Right ventricle myocardium inferior (tissue), 1 donor: ENCODE measurements at places on chromosomes 11 and 22. TPM values are rescaled to one million over a fixed set of nuclear protein-coding genes. Genes with fewer than 3 reads are reported as not detected.

DNA sequence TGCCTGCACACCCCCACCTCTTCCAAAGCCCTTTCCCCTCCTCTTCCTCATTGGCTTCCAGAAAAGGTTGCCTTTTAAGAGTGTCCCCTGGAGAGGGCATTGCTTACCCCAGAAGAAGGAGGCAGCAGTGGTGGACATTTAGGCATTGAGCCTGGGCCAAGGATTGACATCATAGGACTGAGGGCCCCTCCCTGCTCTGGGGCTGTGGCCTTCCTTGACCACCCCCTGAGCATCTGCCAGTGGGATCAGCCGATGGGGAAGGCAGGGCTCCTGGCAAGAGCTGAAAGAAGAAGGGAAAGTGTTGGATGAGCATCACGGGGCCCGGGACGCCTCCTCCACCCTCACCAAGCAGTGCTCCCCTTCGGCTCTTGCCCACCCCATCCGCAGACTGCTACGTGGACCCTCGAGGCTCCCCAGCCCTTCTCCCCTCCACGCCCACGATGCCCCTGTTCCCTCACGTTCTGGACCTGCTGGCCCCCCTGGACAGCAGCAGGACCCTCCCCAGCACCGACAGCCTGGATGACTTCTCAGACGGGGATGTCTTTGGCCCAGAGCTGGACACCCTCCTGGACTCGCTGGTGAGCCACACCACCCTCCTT, 37.4 kb downstream of the ZC3H7B start:
- no peak for DNase-seq

DNA sequence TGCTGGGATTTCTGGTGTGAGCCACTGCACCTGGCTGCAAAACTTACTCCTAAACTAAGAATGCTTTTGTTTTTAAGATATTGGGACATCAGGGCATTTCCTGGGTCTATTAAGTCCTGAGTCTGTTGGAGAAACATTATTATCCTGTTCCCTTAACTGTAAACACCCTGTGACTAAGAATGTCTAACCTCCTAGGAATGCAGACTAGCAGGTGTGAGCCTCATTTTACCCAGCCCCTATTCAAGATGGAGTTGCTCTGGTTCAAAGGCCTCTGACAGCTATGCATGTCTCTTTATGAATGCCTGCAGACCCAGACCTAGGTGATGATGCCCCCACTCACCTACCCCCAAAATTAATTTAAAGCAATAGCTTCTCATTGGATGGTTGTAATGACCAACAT, 46.2 kb downstream of the DEPDC5 start:
- DNase-seq = no peak

KDM4E gene
- total RNA-seq = not detected

GSTT2B gene
- total RNA-seq = 4.6 TPM

GRCh38 chr11:20056950-20057943, 103.0 kb downstream of the DBX1 start:
- no peak for DNase-seq

DNA sequence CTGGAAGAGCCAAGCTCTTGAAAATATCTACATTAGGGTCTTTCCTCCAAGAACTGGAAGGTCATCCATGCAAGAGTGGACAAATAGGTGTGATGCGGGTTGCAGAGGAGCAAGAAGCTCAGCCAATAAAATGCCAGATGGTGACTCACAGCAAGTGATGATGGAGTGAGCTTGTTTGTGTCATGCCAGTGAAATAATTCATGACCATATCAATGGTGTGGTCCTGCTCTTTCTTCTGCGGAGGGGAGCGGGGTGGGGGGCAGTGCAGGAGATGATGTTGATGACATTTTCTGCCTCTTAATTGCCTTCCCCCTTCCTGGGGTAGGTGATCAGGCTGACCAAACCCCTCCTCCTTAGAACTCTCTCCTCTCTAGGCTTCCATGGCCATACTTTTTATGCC, 118.5 kb upstream of the TIMP3 start:
- no peak for DNase-seq

DNA sequence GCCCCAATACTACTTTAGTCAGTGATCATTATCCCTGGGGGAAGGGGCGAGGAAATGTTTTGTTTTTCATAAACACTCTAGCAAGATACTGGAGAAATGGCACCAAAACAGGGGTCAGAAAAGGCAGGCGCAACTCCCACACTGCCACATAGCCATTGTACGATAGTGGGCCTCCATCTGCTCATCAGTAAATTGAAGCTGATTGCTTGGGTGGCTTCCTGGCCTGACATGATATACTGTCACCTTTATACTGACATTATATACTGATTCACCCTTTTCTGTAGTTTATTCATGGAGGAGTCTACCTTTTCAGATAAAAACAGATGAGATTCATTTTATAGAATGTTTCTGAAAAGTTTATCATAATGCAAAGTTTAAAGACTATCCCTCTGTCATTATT, 51.6 kb upstream of the CCDC34 start:
- DNase-seq = no peak

DNA sequence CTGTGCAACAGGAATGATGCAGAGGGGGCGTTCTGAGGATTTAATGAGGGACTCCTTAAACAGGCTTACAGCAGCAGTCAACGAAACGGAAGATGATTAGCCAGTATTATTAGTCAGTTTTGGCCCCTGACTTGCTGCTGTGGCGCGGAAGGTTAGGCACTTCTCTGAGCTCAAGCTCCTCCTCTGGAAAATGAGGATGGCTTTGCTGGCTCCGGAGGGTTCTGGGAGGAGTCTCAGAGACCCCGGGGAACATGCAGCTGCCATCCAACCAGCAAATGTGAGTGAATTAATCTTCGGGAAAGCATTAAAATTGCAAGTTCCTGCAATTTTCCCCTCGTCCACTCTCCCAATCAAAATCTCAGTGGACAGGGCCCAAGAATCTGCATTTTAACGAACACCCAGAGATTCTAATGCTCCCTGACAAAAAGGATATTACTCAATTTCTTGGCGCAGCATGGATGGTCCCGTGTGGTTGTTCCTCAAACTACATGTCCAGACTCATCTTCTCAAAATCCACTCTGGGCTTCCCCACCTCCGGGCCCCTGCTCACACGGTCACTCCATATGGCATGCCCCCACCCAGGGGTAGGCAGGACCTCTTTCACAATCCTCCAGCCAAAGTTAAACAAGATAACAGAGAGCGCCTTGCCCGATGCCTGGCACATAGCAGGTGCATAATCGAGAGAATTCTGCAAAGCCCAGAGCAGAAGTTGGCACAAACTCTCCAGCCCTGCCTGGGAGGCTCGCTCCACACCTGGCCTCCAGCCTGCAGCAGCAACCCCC, 6.4 kb downstream of the ELFN2 start:
- no peak for DNase-seq

DNA sequence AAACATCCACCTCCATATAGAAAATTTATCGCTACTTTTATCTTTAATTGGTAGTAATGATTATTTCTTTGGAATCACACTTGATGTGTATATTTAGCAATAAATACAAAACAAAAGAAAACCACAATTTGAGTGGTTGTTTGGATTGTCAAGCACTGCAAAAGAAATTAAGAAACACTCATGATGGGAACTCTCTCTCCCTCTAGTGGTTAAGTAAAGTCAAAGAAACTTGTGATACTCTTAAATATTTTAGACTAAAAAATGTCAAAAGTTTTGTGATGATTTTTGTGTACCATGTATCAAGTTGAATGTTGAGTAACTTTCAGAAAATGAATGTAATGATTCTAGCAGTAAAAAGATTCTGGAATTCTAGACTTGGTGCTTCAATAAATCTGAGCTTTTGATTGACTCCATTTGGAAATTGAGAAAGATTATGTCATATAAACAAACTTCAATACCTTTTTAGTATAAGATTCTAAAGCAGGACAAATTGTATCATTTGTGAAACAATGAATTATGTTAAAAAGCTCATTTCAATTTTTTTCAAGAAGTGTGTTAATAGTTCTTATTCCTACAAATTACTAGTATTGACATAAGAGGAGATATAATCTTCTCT, 20.8 kb downstream of the MUC15 start:
- DNase-seq = no peak

DNA sequence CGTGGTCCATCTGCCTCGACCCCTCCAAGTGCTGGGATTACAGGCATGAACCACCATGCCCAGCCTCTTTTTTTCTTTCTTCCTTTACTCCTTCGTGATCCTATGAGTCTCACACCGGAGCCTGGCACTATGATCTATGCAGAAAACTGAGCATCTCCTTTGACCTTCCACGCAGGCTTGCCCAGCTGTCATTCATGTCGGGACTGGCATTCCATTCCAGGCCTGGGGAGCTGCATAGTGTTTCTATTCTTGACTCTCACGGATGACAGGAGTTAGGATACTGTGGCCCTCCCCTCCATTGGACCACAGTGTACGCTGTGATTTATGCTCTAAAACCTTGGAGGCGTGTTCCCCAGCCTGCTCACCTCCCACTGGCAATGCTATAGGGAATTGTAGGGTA, 611.8 kb downstream of the BRD1 start:
- DNase-seq = no peak

DNA sequence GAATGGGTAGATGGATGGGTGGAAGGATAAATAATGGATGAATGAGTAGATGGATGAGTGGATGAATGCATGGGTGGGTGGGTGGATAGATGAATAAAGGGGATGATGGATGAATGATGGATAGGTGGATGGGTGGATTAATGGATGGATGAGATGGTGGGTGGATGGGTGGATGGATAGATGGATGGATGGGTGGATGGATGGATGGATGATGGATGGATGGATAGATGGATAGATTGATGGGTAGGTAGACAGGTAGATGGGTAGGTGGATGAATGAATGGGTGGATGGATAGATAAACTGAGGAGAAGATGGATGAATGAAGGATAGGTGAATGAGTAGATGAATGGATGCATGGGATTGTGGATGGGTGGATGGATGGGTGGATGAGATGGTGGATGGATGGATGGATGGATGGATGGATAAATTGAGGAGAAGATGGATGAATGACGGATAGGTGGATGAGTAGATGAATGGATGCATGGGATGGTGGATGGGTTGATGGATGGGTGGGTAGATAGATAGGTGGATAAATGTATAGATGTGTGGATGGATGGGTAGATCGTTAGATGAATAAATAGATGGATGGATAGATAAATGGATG, 331.3 kb downstream of the MN1 start:
- DNase-seq = no peak

DNA sequence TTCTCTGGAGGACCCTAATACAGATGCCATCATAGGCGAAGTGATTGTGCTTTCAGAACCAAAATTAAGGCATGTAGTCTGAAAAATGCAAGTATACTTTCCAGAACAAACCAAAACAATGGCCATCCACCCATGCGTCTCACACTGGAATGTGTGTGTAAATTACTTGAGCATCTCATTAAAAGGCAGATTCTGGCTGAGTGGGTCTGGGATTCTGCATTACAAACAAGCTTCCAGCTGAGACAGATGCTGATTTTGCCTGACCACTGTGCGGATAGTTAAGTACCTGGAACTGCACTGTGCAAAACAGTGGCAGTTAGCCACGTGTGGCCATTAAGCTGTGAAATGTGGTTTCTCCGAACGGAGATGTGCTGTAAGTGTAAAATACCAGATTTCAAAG, 26.2 kb downstream of the RRP7A start:
- DNase-seq = no peak

APLNR gene
- 18.4 TPM for total RNA-seq

DNA sequence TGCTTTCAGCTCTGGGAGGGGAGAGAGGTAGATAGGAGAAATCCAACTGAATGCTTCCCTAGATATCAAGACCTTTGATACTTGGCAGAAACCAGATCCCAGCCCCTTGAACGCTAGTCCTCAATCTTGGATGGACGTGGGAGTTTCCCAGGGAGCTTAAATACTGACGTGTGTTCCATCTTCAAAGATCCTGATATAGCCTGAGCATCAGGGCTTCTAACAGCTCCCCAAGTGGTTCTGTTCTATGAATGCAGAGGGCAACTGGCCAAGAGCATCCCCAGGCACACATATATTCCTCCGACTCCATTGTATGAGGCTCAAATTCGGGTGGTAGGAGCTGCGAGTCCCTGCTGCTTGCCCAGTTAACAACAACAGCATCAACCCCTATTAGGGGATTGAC, 8.7 kb upstream of the ACCS start:
- DNase-seq = no peak

TTC28 gene
- total RNA-seq = 10.4 TPM

TRPC6 gene
- 0.19 TPM for total RNA-seq

GRCh38 chr11:2306452-2306823, 4.6 kb downstream of the TSPAN32 start:
- DNase-seq = peak; percentile 88

GRCh38 chr11:76161261-76161961, 44.9 kb downstream of the WNT11 start:
- DNase-seq = peak; percentile 70

DNA sequence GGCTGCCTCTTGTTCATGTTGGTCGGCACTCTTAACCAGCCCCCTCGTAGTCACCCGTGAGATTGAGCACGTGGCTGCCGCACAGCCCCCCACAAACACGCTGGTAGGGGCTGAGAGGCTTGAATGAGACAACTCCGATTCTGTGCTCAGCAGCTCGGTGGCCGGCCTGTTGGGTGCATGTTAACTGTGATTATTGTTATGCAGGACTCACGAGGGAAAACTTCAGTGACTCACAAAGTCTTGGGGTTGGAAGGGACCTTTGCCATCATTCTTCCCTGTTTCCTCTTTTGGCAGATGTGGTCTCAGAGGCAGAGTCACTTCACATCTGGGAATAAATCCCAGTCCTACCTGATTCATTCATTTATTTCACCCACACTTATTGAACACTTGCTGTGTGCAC, 75.2 kb downstream of the ADAMTS15 start:
- DNase-seq = no peak

DNA sequence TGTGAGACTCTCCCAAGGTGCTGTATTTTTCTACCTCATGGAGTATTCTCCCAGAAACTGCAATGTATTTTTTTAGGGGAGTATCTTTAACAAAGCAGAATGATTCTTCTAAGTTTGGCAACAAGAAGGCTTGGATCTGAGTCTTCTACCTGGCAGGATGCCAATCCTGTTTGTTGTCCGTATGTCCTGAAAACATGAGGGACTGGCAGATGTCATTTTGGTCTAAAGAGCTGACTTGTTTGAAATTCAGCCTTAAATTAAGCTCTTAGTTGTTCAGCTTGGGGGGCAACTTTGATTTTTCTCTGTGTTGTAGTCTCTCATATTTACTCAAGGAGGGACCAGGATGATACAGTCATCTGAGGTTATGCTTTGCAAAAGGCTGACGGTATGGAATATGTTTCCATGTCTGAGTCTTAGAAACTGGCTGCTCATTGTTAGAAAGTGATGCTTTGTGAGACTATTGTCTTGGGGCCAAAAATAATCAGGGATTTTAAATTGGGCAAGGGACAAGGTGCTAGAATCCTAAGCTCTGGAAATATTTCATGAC, 9.3 kb downstream of the MRPL16 start:
- DNase-seq = no peak

NPTXR gene
- 19.7 TPM for total RNA-seq

LRRC74B gene
- total RNA-seq = not detected

GRCh38 chr22:28222571-28222970, 303.5 kb upstream of the PITPNB start:
- DNase-seq = no peak

- DNase-seq = no peak
These were observed 3.4 kb downstream of the WEE1 start for GRCh38 chr11:9576701-9577381.
